ENCODE measurements at places on chromosomes 1 and 21.

DNA sequence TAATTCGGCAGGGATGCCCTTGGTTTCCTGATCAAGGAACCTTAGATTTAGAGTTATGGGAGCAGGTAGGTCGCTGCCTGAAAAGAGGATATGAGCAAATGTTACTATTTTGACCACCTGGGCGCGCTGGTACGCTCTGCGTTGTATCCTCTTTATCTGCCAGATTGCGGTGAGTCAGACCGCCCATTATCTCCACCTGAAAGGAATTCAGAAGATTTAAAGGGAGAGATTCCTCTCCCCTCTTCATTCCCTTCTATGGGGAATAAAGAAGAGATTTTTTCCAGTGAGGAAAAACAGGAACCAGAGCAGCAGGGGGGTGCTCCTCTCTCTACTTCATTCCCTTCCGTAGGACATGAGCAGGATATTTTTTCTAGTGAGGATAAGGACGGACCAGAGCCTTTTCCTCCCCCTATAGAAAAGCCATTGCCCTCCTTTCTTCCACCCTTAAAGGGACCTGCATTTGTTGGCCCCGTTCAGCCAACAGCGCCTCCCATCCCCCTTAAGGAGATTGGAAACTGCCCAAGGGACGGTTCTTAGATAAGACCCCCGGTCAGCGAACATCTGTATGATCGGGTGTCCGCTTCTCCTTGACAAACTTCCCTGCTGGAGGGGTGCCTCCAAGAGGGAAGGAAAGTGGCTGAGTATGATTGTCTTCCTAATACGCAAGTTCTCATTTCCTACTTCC, 34.1 kb downstream of the CLCA1 start:
- H3K4me3 ChIP-seq, result no peak overlapping the region
- DNase-seq, result no peak
- H3K4me1 ChIP-seq, result peaks cover 14% of the 10 kb centered on the region
- H3K27ac ChIP-seq, result peak overlapping the region; percentile 46

DNA sequence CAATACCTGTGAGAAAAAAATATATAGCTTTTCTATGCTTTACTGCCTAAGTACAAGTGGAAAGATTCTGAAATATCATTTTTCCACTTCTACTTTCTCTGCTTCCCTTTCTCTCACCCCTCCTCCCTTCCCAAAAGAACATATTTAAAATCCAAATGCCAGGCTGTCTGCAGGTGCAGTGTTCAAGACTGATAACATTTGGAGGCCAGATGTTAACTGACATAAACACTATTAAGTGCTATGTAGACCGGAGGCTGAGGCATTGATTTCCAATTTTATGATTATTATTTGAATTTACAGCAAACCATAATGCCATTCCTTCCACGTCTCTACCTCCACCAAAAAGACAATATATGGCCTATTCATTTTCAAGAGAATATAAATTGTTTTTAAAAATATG, 296.9 kb upstream of the SGIP1 start:
- no peak overlapping the region for H3K27ac ChIP-seq
- H3K4me1 ChIP-seq, result no peaks in the 10 kb centered on the region
- H3K36me3 ChIP-seq, result no peaks in the 10 kb centered on the region
- H3K27me3 ChIP-seq, result no peaks in the 10 kb centered on the region
- no peak for DNase-seq

- no peak for DNase-seq
- H3K4me1 ChIP-seq, result no peaks in the 10 kb centered on the region
- H3K36me3 ChIP-seq, result no peaks in the 10 kb centered on the region
- no peak overlapping the region for H3K27ac ChIP-seq
- H3K27me3 ChIP-seq, result no peaks in the 10 kb centered on the region
These were observed 37.6 kb downstream of the NDUFS5 start for GRCh38 chr1:39063775-39064174.

- peaks cover 29% of the 10 kb centered on the region for H3K36me3 ChIP-seq
- H3K4me1 ChIP-seq, result peaks cover 2% of the 10 kb centered on the region
These were observed 24.2 kb upstream of the SLFNL1 start for GRCh38 chr1:41045740-41046139.

GRCh38 chr1:233721004-233721595, 107.2 kb downstream of the KCNK1 start:
- no peaks in the 10 kb centered on the region for H3K27me3 ChIP-seq
- H3K4me3 ChIP-seq, result no peak overlapping the region
- DNase-seq, result no peak

DNA sequence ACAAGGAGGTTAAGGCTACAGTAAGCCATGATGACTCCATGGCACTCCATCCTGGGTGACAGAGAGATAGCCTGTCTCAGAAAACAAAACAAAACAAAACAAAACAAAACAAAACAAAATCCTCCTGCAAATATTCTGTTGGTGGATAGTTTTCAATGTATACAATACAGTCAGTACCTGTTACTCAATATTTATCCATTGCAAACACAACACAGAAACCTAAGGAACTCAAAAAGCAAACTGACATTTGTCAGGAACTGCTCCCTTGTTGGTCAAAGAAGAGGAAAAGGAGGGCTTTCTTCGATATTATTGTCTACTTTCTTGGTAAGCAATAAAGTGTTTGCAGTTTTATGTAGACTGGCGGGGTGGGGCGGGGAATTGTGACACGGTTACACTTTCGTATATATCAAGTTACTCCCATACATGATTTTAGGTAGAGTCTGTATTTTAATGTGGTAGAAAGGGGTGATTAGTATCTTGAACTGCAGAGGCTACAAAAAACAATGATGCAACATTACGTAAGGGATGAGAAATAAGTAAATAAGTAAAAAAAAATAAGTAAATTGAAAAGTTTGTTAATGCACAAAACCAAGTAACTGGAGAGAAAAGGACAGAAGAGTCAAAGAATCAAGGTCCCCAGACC, 31.8 kb downstream of the APP start:
- H3K4me1 ChIP-seq, result no peaks in the 10 kb centered on the region
- peaks cover 42% of the 10 kb centered on the region for H3K36me3 ChIP-seq
- no peak for DNase-seq
- H3K4me3 ChIP-seq, result no peak overlapping the region
- H3K27ac ChIP-seq, result no peak overlapping the region

GRCh38 chr1:27361553-27361952, 5.2 kb downstream of the MAP3K6 start:
- no peak overlapping the region for H3K27ac ChIP-seq
- DNase-seq, result no peak
- H3K4me3 ChIP-seq, result no peak overlapping the region
- H3K4me1 ChIP-seq, result peaks cover 33% of the 10 kb centered on the region
- H3K27me3 ChIP-seq, result peaks cover 43% of the 10 kb centered on the region
- H3K36me3 ChIP-seq, result peaks cover 61% of the 10 kb centered on the region

- no peaks in the 10 kb centered on the region for H3K36me3 ChIP-seq
- peaks cover 8% of the 10 kb centered on the region for H3K27me3 ChIP-seq
- no peak overlapping the region for H3K4me3 ChIP-seq
- no peak overlapping the region for H3K27ac ChIP-seq
- DNase-seq, result no peak
These were observed 27.4 kb upstream of the CAMTA1 start for GRCh38 chr1:6757719-6758435.

GRCh38 chr1:206925106-206925736, 3.5 kb upstream of the FCMR start:
- no peaks in the 10 kb centered on the region for H3K36me3 ChIP-seq
- H3K4me1 ChIP-seq, result peaks cover 5% of the 10 kb centered on the region
- H3K27me3 ChIP-seq, result peaks cover 4% of the 10 kb centered on the region
- no peak overlapping the region for H3K27ac ChIP-seq

- H3K4me3 ChIP-seq, result no peak overlapping the region
- H3K27ac ChIP-seq, result no peak overlapping the region
- H3K27me3 ChIP-seq, result no peaks in the 10 kb centered on the region
- peaks cover 6% of the 10 kb centered on the region for H3K4me1 ChIP-seq
- H3K36me3 ChIP-seq, result no peaks in the 10 kb centered on the region
These were observed 104.7 kb downstream of the DAB1 start for GRCh38 chr1:57319165-57319564.

DNA sequence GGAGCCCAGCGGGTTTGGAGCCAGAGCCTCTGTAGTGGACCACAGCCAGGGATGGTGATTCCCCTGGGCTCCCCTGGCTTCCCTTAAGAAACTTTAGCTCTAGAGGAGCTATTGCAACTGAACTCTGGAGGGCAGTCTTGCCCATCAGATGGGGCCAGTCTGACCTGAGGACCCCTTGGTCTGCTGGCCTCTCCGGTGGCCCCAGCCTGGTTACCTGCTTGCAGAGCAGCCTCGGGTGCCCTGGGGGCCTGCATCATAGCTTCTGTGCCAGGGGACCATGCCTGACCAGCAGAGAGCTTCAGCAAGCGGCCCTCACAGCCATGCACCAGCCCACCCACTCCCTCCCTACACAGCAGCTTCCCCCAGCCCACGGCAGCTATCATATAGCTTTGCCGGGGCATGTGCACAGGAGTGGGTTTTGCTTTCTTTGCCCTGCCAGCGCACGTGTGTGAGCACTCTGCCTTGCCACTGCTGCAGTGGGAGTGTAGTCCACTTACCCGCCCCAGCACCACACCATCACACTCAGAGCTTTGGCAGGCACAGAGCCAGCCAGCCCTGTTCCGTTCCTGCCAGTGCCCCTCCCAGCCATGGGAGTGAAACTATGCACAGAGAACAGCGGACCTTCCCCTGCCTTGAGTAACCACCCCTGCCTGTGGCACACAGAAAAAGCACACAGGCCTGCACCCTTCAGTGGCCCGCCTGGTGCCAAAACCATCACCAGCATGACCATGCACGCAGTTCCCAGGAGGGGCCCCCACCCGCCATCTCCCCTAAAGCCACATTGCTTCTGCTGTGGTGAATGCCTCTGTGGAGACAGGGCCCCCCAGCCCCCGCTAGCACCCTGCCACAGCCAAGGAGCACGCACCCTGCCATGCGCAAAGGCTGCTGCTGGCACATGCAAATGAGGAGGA, 442.9 kb upstream of the NEGR1 start:
- H3K36me3 ChIP-seq, result no peaks in the 10 kb centered on the region
- H3K27ac ChIP-seq, result no peak overlapping the region
- no peaks in the 10 kb centered on the region for H3K27me3 ChIP-seq
- H3K4me1 ChIP-seq, result no peaks in the 10 kb centered on the region
- H3K4me3 ChIP-seq, result no peak overlapping the region

DNA sequence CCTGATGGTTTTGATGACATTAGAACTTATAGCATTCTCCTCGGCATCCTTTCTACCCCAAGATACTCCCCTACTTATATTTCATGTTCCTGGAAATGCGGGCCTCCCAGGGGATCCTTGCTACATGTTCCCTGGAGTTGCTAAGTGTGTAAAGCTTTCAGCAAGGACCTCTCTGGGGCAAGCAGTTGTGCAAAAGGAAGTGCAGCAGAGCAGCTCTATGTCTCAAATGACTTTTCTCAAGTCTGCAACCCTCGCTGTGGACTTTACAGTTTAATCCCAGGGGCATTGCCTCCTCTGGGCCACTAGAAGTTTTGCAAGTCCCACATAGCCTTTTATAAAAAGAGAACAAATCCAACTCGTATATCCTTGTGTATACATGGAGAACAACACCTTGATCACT, 20.8 kb upstream of the MNDA start:
- no peaks in the 10 kb centered on the region for H3K36me3 ChIP-seq

GRCh38 chr1:219757890-219758289, 145.0 kb upstream of the ZC3H11B start:
- H3K4me3 ChIP-seq, result no peak overlapping the region

GRCh38 chr1:82160903-82161302, 360.2 kb downstream of the ADGRL2 start:
- no peaks in the 10 kb centered on the region for H3K36me3 ChIP-seq
- no peaks in the 10 kb centered on the region for H3K27me3 ChIP-seq
- no peak overlapping the region for H3K4me3 ChIP-seq
- H3K27ac ChIP-seq, result no peak overlapping the region
- no peak for DNase-seq

Data from neuronal stem cell (in vitro differentiated cells).